ENCODE measurements at places on chromosomes 5 and 9. TPM values are rescaled to one million over a fixed set of nuclear protein-coding genes. Genes with fewer than 3 reads are reported as not detected.
A peak's percentile ranks its signal among the peaks of the same experiment; 100 is the strongest.

Gene C5
- total RNA-seq = 0.87 TPM

DNA sequence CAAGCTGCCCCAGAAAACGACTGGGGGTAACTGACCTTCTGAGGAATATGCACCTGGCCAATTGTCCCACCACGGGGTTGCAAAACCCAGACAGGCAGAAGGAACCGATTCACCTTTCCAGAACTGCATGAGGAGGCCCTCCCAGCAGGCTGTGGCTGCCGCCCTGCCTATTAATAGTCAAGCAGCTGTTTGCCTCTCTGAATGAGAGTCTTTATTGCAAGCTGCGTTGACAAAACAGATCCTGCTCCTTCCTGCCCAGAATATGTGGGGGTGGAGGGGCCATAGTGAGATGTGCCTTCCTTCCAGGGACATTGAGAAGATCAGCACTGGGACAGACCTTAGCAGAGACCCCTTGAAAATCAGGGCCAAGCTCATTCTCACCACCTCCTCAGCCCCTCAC lies 18.3 kb upstream of the TCOF1 start:
- DNase-seq = no peak

- DNase-seq = peak; percentile 97
Observed at GRCh38 chr5:126460977-126461376, 37.8 kb downstream of the GRAMD2B start.

GRCh38 chr5:95241635-95242034 lies 43.3 kb downstream of the MCTP1 start:
- no peak for DNase-seq

DNA sequence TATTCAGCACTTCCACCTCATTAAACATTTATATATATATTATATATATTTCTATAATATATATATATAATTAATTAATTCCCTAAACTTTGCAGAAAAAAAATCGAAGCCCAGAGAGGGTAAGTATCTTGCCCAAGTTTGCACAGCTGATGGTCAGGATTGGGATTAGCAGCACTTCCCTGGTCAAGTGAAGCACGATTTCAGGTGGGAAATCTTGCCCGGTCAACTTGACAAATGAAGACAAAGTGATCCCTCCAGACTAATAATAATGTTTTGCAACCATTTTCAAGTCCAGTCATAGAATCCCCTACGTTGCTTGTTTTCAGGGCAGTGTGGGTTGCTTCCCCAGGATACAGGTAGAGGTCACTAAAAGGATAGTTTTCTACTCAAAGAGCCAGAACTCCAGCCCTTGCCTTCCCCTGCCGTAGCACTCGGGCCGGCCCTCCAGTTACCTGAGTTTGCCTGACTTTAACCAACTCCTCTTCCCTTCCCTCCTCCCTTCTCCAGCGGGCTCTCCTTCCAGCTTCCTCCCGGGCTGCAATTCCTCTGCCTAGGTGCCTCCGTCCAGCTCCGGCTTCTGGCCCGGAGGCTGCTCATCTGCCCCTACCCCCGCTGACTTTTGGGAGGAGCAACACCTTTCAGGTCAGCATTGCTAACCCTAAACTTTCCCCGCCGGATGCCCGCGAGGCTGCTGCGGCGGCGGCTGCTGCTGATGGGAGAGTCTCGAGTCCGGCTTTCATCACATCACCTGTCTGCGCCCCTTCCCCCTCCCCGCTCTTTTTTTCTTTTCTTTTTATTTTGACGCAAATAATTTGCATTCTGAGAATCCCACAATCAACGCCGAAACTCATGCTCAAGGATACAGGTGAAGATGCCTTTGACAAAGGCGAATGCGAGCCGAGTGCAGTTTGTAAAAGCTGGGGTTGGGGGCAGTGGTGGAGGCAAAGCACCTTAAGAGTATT lies 930 bp downstream of the PRLR start:
- DNase-seq = peak; percentile 61

Gene OLFML2A
- 6.6 TPM for total RNA-seq

- DNase-seq = no peak
Observed at GRCh38 chr9:114000671-114001409, 77.3 kb downstream of the AMBP start.

GRCh38 chr5:76718880-76719279 lies 3.0 kb downstream of the F2R start:
- DNase-seq = no peak

DNA sequence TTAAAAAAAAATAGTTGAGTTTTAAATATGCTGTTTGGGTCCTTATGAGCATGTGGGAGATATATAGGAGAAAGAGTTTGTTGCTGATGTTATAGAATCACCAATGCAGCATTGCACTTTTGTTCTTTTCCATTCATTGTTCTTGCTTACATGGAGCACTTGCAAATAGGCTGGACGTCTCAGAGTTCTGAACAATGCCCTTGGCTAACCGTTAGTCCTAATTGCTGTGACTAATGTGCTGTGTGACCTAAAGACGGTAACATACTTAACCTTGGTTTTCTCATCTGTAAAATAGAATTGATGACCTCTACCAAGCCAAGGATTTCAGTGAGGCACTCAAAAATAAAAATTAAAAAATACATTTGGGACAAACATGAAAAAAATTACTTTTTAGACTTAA lies 29.8 kb downstream of the PIK3R1 start:
- DNase-seq = peak; percentile 88

DNA sequence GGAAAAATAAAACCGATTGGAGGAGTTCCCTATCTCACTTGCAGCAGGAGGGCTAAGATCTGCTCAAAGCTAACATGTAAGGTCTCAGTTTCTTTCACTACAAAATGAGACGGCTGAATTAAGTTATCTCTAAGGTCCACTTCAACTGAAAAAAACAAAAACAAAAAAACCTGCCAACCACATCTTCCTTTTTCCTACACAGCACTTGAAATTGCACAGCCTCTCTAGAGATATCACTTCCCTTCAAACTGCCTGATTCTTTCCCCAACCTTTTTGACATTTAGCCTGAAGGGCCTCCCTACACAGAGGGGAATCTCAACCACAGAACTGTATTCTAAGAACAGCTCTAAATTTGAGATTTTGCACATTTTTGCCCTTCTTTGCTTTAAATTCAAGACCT lies 227.9 kb upstream of the TARS1 start:
- DNase-seq = no peak

Gene SPATA31C2
- 0.05 TPM for total RNA-seq

Gene CDH9
- not detected for total RNA-seq

Gene CDHR2
- not detected for total RNA-seq

- DNase-seq = peak; percentile 2
Observed at GRCh38 chr5:164377746-164378145, 872.3 kb downstream of the MAT2B start.

- DNase-seq = no peak
Observed at GRCh38 chr9:134890155-134890495, 9.5 kb downstream of the FCN2 start.

DNA sequence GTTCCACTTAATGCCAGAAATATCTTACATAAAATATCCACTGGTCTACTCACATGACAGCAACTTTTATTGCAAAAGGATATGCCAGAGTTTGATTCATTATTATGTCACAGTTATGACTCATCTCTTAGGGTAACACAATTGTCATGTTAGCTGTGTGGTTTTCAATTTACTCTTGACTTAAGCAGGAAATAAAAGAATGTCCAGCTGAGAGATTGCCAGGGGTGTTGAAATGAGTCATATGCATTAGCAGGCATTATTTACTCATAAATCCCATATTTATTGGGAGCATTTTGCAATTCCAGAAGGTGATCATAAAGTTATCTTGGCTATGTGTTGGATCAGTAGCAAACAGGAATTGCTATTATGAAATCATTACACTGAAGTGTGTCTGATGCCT lies 1164.6 kb upstream of the CDH18 start:
- peak; percentile 99 for DNase-seq

- DNase-seq = peak; percentile 98
Observed at GRCh38 chr9:94847486-94847885, 121.0 kb downstream of the AOPEP start.

DNA sequence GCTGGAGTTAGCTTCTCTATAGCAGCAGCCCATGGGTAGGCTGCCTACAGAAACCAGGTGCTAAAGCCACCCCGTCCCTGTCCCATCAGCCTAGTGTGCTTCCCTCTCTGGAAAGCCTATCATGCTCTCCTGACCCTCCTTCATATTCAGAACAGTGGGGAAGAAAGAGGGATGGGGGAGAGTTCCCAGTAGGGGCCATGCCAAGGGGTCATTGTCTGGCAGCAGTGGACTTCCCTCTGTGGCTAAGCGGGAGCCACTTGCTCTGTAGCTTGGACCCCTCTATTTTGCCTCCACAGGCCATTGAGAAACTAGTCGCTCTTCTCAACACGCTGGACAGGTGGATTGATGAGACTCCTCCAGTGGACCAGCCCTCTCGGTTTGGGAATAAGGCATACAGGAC lies 17.5 kb downstream of the PTPA start:
- no peak for DNase-seq

DNA sequence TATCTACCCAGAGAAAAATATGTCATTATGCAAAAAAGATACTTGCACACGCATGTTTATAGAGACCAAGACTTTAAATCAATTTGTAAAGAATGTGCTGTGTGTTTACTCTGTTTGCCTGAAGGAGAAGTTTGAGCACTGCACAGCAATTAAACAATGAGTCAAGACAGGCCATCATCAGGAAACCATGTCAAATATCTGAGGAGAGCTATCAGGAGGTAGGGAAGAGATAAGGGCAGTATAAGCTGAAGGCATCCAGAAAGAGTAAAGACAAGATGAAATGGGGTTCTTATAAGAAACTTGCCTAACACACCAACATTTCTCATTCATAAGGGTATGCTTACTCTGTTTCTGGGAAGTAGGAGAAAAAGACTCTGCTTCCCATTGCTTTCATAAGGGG lies 405.8 kb upstream of the PTGER4 start:
- no peak for DNase-seq

DNA sequence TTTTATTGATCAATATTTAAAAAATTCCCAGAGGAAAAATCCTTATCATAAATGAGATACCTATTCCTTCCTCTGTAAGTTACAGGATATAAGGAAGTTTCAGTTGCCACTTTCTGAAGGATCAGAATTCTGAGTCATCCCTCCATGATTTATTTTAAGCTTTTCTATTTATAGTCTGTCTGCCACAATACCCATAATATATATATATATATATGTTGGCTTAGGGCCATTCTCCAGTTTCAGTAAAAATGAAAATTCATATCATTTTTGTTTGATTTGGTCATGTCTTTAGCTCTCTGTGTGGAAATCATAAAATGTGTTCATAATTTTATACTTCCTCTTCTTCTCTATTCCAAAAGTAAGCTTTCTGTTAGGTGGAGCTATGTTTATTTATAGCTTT lies 215.8 kb upstream of the CYLC2 start:
- DNase-seq = no peak

DNA sequence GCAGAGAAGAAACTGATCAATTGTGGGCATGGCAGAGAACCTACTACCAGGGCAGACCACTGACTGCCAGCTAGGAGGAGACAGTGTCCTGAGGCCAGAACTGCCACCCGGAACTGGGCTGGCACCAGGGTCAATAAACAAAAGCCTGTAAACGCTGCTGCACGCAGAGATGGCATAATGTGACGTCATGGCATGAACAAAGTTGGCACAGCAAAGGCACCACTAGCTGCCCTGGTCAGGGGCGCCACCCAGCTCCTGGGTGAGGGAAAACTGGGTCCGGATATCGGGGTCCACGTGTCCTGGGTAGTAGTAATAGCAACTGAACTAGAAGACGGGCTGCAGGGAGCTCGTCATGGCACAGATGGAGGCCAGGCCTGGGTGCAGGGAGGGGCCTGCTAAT lies 32.1 kb downstream of the DYNC2I2 start:
- DNase-seq = no peak

Gene TAF9
- 83.7 TPM for total RNA-seq

Gene ACTL7B
- total RNA-seq = not detected

DNA sequence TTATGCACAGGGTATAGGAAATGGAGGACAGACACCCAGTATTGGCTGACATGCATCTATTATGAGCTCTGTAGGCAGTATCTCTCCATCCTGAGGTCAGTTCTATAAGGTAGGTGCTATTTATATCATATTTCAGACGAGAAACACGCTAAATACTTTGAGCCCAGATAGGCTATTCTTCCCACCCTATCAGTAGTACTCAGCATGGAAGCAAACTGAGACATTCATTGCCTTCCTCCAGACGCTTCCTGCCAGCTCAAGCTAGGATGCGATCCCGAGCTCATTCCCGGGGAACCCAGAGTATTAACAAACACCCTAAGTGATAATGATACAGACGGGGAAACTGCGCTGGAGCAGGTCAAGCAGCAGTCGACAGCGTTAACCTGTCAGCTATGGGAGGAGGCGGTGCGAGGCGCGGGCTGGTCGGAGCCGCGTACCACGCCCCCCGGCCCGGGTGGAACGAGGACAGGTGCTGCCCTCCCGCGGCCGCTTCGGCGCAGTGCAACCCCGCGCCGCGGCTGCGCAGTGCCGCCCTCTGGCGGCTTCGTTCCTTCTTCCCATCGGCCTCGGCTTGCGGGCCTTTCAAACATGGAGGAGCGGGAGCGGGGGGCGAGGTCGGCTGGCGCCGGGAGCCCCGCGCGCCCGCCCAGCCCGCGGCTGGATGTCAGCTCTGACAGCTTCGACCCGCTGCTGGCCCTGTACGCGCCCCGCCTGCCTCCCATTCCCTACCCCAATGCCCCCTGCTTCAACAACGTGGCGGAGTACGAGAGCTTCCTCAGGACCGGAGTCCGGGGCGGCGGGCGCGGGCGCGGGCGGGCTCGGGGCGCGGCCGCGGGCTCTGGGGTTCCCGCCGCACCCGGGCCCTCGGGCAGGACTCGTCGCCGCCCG lies at the start of gene LSM11:
Gene LSM11, plus strand, starts transcription at position 550 of the 888 bp plus-strand sequence. Its CDS starts 39 bp downstream, at position 589.
- DNase-seq = peak; percentile 53

GRCh38 chr5:108259306-108259705 lies 122.6 kb downstream of the FBXL17 start:
- DNase-seq = peak; percentile 44

DNA sequence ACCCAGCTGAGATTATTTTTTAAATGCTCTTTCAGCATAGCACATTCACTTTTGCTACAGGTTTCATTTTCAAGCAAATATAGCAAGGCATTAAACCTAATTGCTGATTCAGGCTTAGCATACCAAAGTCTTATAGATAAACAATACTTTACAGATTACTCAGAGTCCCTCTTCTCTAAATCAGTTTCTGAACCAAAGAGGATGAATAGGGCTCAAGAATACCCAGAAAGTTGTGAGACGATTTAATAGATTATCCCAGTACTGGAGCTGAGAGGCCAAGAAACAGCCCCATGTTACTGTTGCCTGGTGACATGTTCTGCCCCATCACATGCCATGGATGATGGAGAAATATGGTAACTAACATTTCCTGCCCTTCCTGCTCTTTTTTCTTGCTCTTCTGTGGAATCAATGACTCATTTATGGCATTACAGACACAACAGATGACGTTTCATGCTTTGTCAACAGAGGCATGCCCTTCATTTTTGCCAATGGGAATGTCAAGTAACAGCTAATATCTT lies 18.1 kb upstream of the SSBP2 start:
- DNase-seq = peak; percentile 92

Gene RAB14
- 55.8 TPM for total RNA-seq

All from renal cortical epithelial cell (primary cell).